ENCODE measurements at places on chromosomes 5 and 9. TPM values are rescaled to one million over a fixed set of nuclear protein-coding genes. Genes with fewer than 3 reads are reported as not detected.
A peak's percentile ranks its signal among the peaks of the same experiment; 100 is the strongest.

DNA sequence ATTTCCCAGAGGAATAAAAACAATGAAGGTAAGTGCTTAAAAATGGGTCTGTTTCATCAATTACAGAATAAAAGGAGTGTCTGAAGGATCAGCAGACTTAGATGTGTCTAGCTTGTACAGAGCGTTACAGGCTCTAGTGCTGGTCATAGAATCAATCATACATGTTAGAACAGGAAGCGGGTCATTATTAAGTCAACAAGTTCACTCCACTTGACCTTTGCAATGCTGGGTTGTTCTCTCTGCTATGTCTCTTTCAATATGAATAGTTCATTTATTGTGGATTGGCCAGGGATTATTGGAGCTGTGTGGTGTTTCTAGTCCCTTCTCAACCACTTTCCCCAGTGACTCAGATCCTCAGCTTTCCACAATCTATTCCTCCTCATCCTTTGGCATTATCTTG is 20.7 kb upstream of the EGFLAM start:
- no peak for DNase-seq

The HRH2 gene
- polyA plus RNA-seq = 0.08 TPM

The ALDOB gene
- not detected for polyA plus RNA-seq

- no peak for DNase-seq
Measured at GRCh38 chr9:128687453-128687852, 1.6 kb upstream of the SET start.

The CLIC3 gene
- polyA plus RNA-seq = 9.4 TPM

GRCh38 chr5:103511554-103511885 is 51.1 kb downstream of the NUDT12 start:
- peak; percentile 7 for DNase-seq

- no peak for DNase-seq
Measured at GRCh38 chr5:5344051-5344571, 78.4 kb upstream of the ICE1 start.

GRCh38 chr5:154485096-154485491 is 7.1 kb upstream of the HAND1 start:
- DNase-seq = no peak

DNA sequence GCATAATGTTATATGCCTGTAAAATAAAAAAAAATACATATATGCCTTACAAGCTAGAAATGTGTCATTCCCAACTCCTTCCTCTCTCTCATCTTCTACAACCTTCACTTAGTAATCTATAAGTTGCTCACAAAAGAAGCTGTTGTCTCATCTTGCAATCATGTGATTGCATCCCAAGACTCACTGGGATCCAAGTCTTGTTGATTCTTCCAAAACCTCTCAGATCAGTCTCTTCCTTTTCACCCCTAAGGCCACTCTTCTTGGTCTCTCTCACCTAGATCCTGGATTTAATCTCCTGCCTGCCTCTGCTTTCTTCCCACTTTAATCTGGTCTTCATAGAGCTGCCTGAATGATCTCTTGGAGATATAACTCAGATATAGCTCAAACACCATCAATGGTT is 261.1 kb upstream of the NR4A3 start:
- DNase-seq = no peak

GRCh38 chr9:89664896-89665329 is 60.1 kb downstream of the GADD45G start:
- no peak for DNase-seq

- no peak for DNase-seq
Measured at GRCh38 chr5:71907608-71908145, 188.6 kb downstream of the CARTPT start.

DNA sequence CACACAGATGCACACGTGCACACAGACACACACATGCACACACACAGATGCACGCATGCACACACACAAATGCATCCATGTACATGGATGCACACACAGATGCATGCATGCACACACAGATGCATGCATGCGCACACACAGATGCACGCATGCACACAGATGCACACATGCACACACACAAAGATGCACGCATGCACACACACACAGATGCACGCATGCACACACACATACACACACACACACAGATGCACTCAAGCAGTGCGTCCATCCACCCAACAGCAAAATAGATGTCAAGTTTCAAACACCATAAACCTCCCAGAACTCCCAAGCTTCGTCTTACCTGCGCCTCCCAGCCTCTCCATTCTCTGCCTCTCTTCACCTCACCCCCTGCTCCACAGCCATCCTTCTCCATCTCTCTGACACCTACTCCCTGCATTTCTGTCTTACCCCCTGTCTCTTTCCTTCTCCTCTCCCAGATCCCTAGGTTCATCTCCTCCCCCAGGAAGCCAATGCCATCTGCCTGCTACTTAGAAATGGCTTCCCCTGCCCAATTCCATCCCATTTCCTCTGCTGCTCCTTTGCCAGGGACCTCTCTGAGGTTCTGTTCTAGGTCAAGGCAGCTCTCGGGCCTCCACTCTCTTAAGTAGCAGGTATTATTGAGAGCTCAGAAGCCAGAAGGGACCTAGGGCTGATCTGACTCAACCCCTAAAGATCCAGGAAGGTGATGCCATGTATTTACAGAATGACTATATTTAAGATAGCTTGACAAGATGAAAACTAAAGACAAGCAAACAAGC is 297.2 kb downstream of the MED10 start:
- no peak for DNase-seq

GRCh38 chr5:169272111-169272510 is 28.8 kb downstream of the SLIT3 start:
- no peak for DNase-seq

The MYMK gene
- not detected for polyA plus RNA-seq

GRCh38 chr5:177303925-177304391 is 359 bp downstream of the PRELID1 start:
- DNase-seq = no peak

GRCh38 chr5:73617510-73618279 is 8.3 kb upstream of the ARHGEF28 start:
- no peak for DNase-seq

The OR1Q1 gene
- polyA plus RNA-seq = not detected

DNA sequence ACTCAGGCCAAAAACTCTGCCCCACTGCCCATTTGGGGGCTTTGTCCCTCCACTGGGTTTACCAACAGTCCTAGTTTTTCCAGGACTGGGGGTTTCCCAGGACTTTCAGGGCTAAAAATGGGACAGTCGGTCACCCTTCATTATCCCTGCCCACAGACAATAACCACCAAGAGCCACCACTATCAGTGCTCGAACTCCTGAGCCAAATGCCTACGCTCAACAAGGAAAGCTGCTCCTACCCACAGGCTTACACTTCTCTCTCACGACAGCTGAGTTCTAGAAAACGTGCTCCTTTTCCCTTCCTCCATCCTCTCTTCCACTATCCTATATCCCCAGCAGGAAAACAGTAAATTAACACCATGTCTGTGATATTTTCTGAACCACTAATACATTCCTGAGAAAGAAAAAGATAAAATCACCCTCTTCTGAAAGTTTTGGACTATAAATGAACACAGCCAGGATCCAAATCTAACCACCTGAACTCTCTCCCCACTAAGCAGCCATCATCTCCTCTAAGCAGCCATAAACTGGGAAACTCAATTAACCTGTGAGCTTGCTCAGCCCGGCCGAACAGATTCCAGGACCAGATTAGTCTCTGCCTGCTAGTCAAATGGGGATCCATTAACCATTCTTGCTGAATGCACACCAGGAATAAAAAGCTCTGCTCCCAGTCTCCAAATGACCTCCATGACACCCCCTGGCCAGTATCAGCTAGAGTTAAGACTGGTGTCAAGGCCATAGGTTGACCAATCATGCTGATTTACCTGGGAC is 41.8 kb downstream of the KLHL3 start:
- DNase-seq = no peak

GRCh38 chr5:38494763-38495162 is 61.7 kb downstream of the LIFR start:
- DNase-seq = no peak
